ENCODE measurements at places on chromosomes 1 and 21. TPM values are rescaled to one million over a fixed set of nuclear protein-coding genes. Genes with fewer than 3 reads are reported as not detected.

- no peak for DNase-seq
These were observed 2.6 kb upstream of the NECTIN4 start for GRCh38 chr1:161091796-161092507.

GRCh38 chr1:204730826-204731459, 45.4 kb upstream of the LRRN2 start:
- DNase-seq: no peak

DNA sequence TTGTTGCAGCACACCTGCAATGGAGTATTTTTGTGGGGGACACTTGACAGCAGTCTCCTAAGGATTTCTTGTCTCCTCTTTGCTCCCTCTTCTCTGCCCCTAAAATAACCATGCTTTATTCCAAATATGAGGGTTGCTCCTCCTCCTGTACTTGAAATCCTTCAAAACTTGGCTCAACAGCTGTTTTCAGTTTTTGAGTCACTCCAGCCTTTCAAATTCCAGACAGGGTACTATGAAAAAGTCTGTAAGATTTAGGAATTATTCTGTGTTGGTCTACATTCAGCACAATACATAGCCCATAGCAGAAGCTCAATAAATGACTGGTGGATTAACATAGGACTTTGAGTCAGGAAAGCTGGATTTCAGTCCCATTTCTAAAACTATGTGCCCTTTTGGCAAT, 5.5 kb downstream of the AP4B1 start:
- no peak for DNase-seq

The MCOLN3 gene
- polyA plus RNA-seq: 0.20 TPM

- DNase-seq: peak; percentile 20
These were observed 81.3 kb upstream of the KAZN start for GRCh38 chr1:14516974-14517840.
